NCI-H460 (cell line): ENCODE measurements at places on chromosomes 6 and 20. TPM values are rescaled to one million over a fixed set of nuclear protein-coding genes. Genes with fewer than 3 reads are reported as not detected.

GRCh38 chr6:23842760-23843159 is 283.3 kb upstream of the NRSN1 start:
- DNase-seq = no peak

GRCh38 chr6:5094327-5094726 is 9.2 kb downstream of the PPP1R3G start:
- no peak for DNase-seq

Gene ELOVL2
- total RNA-seq = 2.5 and 2.7 TPM in 2 replicates

DNA sequence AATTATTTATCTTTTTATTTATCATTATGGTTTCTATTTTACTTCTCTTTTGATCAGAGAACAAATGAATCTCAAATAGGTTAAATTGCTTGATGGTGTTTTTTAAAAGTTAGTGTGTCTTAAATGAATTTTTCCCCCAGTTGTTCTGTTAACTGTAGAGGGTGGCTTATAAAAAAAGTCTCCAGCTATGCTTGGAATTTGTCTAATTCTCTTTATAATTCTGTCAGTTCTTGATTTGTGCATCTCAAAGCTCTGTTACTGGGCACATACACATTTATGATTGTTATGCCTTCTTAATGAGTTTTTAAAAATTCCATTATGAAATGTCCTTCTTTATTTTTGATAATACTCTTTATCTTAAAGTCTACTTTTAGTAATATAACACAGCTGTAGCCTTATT is 58.0 kb downstream of the LIN28B start:
- DNase-seq = no peak

- DNase-seq = peak; percentile 34
These were observed 61.9 kb upstream of the ELOVL5 start for GRCh38 chr6:53410508-53411258.

- no peak for DNase-seq
These were observed 22.7 kb upstream of the TFAP2C start for GRCh38 chr20:56606174-56606945.

GRCh38 chr6:145865595-145865994 is 51.0 kb upstream of the FBXO30 start:
- no peak for DNase-seq

Gene ZMYND8
- 19.3 and 20.6 TPM in 2 replicates for total RNA-seq

Gene CST5
- total RNA-seq = not detected in 2 replicates

- no peak for DNase-seq
These were observed 57.6 kb upstream of the FOXP4 start for GRCh38 chr6:41488433-41489119.

DNA sequence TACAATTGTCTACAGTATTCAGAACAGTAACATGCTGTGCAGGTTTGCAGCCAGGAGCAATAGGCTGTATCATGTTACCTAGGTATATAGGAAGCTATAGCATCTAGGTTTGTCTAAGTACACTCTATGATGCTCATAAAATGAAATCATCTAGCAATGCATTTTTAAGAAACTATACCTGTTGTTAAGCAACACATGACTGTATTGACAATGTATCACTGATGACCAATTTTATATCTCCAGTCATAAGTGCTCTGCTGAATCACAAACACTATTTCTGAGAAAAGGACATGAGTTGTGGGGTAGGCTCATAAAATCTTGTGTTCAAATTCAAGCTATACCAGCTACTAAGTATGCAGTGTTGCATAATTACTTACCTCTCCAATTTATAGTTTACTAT is 501.3 kb downstream of the CD109 start:
- no peak for DNase-seq

- no peak for DNase-seq
These were observed 117.2 kb downstream of the FOXO3 start for GRCh38 chr6:108677894-108678293.

Gene LPA
- not detected in 2 replicates for total RNA-seq

Gene NKAIN4
- not detected in 2 replicates for total RNA-seq

DNA sequence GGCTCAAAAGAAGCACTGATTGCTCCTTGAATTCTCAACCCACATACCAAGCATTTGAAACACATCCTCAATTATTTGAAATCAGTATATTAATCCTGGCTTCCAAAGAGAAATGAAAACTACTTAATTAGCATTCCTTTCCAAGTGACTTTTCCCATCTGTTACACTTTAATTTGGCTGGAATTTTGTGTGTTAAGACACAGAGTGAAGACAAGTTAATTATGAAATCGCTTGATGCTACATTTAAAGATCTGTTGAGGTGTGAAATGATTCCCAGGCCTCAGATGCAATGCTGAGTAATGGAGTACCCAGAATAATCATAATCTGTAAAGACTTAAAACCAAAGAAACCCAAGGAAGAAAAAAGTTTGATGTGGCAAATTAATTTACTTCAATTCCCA is 241.4 kb downstream of the ADGB start:
- no peak for DNase-seq

- DNase-seq = no peak
These were observed 280.5 kb upstream of the JAG1 start for GRCh38 chr20:10954137-10954840.

Gene SIRPD
- not detected in 2 replicates for total RNA-seq

DNA sequence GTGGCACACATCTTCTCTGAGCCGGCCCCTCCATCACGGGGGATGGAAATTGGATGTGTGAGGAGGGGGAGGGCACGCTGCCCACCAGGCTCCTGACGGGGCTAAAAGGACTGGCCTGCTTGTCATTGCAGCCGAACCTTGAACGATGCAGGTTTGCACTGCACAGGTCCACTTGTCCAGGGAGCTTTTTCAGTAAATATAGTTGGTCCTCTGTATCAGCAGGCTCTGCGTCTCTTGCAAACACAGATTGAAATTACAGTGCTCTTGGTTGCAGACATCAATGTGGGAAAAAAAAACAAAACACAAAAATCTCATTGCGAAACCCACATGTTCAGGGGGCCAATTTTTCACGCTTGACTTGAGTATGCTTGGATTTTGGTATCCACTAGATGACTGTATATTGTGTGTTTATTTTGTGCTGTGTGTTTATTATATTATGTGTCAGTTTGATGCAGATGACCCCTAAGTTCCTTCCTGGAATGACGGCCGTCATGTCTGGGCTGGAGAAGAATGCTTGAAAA is 29.2 kb downstream of the ERMARD start:
- DNase-seq = no peak

GRCh38 chr6:169145991-169146501 is 107.6 kb downstream of the THBS2 start:
- DNase-seq = no peak

Gene POPDC3
- total RNA-seq = 44.7 and 45.1 TPM in 2 replicates

DNA sequence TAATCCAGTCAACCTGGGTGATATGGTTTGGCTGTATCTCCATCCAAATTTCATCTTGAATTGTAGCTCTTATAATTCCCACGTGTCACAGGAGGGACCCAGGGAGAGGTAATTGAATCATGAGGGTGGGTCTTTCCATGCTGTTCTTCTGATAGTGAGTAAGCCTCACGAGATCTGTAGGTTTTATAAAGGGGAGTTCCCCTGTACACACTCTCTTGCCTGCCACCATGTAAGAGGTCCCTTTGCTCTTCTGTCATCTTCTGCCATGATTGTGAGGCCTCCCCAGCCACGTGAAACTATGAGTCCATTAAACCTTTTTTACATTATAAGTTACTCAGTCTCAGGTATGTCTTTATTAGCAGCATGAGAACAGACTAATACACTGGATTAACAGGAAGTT is 19.5 kb downstream of the GSTA3 start:
- DNase-seq = no peak

Gene MCM3
- total RNA-seq = 32.7 and 35.4 TPM in 2 replicates

DNA sequence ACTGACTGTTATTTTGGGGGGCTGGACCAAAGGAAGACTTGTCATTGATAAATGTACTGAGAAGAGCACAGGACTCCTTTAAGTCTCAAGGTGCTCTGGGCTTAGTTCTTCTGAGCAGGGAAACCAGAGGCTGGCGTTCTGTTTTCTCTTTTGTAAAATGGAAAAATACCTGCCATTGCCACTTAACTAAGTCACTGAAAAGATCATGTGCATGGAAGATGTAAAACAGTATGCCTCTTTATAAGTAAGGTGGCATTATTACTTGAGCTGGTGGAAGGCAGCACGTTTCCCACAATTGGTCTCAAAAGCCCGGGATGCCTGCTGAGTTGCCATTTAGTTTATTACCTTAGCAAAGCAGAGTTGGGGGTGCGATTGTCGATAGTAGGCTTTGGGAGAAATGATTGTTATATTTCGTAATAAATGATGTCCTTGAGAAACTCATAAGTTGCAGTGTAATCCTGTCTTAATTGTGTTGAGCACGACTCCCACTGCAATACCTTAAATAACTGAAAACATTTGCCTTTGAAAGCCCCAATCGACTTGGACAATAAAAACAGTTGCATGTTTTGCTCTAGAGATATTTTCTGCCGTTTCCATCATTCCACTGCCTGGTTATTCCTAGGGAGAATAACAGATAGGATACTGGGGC is 3.6 kb downstream of the JARID2 start:
- DNase-seq = no peak

DNA sequence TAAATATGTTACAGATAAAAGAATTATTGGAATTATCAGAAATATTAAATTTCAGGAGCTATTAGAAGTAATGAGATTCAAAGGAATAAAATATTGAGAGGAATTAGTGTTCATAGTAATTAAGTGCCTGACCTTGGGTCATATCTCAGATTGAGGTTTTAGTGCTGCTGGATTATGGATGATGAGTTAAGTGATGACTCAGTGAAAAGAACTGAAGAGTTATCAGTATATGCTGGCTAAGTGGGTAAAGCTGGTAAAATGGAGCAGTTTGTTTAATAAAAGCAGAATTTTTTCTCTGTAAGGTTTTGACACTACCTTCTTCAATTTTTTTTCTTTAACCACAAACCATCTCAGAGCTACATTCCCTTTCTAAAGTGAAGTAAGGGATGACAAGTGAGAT is 206.7 kb downstream of the MANEA start:
- DNase-seq = no peak

- DNase-seq = peak; percentile 42
These were observed 26.1 kb downstream of the DIDO1 start for GRCh38 chr20:62900052-62900691.

- DNase-seq = no peak
These were observed 47.1 kb downstream of the ELMO2 start for GRCh38 chr20:46359233-46359751.

Gene EEF1E1
- 69.7 and 81.0 TPM in 2 replicates for total RNA-seq

DNA sequence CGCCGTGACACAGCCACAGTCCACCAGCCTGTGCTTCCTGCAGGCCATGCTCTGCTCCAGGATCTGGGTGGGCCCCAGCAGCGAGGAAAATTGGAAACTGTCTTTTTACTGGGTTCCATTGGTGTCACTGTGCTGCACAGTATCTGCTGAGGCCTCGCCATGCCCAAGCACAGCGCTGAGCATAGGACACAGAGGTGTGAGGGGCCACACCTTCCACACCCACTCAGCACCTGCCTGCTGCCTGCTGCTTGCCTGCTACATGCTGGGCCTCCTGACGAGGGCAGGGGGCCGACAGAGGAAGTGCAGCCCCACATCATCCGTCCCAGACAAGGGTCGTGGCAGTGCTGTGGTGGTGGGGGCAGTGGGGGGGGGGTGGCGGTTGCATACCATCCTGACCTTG is 173.0 kb upstream of the THBS2 start:
- DNase-seq = no peak

DNA sequence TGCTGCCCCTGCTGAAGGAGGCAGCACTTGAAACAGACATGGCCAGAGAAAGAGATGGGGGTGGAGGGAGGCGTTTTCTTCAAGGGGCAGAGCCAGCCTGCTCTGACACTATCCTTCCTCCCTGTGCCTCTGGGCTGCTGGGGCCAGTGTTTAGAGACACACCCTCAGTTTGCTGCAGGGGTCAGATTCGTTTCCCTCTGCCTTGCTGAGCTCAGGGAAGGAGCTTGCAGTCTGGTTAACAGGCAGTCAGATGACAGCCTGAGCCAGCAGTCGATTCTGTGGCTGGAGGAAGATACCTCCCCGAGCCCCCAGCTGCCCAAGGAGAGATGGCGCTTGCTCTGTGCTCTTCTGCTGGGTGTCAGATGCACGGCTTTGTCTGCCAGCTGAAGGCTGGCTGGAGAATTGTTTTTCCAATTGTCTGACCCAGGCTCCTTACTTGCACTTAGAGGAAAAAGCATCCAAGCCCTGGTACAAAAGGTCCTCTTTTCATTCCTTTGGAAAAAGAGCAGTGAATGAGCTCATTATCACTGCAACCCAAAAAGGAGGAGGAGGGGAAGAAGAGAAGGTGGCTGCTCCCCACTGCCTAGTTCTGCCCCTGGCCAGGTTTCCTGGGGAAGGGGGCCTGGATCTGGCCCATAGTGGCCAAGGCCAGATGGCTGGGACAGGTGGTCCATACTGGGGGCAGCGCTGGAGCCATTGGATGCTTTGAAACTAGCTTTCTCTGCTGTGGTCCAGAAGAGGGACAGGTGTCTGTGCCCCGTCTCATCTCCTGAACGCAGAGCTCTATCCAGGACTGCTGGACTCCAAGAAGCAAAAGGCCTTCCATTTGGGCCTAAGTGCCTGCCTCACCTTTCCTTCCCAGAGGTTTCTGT is 88.2 kb downstream of the TCP11 start:
- no peak for DNase-seq

DNA sequence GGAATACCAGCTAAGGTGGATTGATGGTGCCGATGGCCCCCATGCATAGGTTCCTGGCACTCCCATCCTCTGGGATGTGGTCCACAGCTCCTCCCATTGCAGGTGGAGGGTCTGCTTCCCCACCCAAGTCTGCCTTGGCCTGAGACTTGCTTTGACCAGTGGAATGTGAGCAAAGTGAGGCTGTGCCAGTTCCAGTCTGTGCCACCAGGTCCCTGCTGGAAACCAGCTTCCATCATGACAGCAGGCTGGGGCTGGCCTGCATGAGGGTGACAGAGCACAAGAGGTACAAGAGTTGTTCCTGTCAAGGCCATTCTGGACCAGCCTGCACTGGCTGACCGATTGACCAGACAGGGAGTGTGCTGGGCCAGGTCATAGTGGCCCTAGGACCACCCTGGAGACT is 27.0 kb upstream of the CCR6 start:
- DNase-seq = no peak

Gene PLN
- not detected in 2 replicates for total RNA-seq

DNA sequence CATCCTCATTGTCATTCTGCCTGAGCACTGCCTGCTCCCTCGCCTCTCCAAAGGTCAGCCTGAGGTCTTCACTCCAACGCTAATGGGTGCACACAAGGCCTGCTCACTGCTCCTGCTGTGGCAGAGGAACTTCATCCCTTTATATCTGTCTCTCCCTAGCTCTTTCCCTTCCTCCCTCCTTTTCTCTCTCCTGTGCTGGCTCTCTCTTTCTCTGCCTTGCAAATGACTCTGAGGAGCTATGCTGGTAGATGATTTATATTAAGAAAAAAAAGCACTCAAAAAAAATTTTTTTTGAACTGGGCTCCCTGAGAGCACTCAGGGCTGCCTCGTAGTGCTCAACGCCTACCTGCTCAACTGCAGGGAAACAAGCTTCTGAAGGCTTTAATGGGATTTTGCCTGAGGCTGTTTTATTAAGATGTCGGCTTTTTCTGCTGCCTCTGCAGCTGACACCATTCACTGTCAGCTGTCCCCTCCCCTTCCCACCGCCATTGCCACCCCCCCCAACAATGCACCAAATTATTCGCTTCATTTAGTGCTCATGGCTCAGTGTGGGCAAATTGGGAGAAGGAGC is 137.7 kb upstream of the DEFB112 start:
- no peak for DNase-seq

- no peak for DNase-seq
These were observed 125.9 kb upstream of the MLN start for GRCh38 chr6:33929575-33930288.

GRCh38 chr6:105941621-105942412 is 144.3 kb upstream of the PRDM1 start:
- DNase-seq = no peak

Gene WFDC2
- not detected in 2 replicates for total RNA-seq

Gene ABHD16B
- not detected in 2 replicates for total RNA-seq

GRCh38 chr6:138287144-138287955 is 69.1 kb upstream of the PBOV1 start:
- no peak for DNase-seq
